Transverse colon (tissue), 4 donors: ENCODE measurements at places on chromosomes 2 and 18.
A peak's percentile ranks its signal among the peaks of the same experiment; 100 is the strongest.

DNA sequence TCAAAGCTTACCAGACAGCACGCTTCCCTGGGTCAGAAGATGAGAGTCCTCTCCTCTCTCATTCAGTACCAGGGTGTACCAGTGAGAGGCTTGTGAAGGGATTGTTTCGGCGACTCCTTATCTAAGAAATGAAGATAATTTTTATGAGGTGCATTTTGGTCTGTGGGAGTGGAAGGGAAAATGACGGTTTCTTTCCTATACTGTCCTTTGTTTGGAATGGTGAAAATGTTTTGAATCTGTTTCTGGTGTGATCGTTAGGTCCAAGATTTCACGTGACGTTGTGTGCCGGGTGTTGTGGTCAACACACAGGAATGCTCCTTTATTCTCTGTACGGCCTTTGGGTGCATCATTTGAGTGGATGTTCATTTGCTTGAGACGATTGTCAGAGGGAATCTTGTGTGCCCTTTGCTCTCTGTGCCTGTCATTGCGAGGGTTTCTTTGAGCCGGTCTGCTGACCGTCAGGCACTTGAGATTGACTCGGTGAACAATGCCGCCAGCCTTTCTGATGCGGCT lies 183.5 kb downstream of the AGAP1 start:
- no peak for DNase-seq

GRCh38 chr2:1055014-1055595 lies 104.5 kb downstream of the SNTG2 start:
- DNase-seq: no peak

GRCh38 chr2:174716785-174717184 lies 47.5 kb downstream of the CHRNA1 start:
- no peak for DNase-seq

- peak; percentile 76 for DNase-seq
Measured at GRCh38 chr2:65349863-65350262, 82.5 kb downstream of the SPRED2 start.

- DNase-seq: no peak
Measured at GRCh38 chr2:160726046-160726445, 232.4 kb upstream of the RBMS1 start.

GRCh38 chr2:172087780-172088244 lies 2.5 kb downstream of the DLX1 start:
- DNase-seq: no peak

DNA sequence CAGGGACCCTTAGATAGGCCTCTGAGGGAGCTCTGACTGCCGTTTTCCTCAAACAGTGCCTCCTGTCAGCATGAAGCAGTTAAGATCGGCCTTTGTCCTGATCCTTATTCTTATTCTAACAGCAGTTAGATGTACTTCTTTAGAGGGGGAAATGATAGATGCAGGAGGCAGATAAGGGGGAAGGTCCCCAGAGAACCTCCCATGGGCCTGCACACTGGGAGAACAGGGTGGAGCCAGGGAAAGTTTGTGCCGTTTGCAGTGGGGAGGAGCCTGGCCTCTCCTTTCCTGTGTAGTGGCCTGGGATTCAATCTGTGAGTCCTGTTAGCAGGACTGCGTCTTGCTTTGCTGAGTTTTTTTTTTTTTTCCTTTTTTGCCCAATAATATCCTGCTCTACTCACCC lies 7.9 kb upstream of the INPP4A start:
- DNase-seq: no peak

DNA sequence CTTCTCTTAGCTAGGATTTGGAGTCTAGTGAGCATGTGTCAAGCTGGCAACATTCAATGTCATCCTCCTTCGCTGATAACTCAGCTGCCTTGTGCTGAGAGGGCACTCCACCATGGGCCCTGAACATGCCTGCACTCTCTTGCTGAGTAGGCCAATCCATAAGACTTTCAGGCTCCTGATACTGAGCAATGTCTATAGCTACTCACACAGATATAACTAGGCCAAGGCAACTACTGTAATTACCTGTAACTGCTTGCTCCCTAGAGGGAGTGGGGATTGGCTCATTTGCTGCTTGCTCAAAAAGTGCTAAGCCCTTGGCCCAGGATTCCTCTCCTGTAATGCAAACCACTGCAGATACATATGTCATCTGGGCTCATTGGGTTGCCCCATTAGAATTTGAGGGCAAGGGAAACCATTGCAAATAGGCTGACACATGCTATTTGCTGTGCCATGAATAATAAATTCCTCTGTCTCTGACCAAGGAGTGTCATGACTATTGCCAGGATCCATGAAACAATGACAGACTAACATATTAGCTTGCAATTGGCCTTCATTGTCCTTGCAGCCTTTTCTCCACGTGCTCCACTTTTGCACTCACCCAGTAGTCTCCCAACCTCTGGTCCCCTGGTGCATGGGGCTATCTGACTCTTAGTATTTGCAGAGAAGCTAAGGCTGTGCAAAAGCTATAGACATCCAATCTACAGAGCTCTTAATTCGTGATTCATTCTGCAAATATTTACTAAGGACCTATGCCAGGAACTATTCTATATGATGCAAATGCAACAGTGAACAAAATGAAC lies 36.9 kb upstream of the BMPR2 start:
- DNase-seq: no peak

DNA sequence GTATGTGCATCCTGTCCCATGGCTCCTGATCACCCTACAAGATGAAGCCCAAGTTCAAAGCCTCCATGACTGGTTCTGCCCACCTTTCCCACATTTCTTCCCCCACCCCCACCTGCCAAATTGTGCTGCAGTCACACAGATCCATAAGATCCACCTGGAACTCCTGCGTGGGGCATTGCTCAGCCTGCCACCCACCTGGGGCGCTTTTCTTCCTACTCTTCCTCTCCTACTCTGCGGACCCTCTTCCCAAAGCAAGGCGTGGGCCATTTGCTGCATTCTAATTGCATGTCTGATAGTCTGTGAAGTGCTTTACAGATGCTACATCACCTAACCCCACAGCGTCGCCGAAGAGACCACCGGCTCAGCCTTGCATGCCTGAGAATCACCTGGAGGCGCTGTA lies 402.4 kb upstream of the ID2 start:
- DNase-seq: no peak

- DNase-seq: no peak
Measured at GRCh38 chr2:239566995-239567568, 166.3 kb upstream of the HDAC4 start.

DNA sequence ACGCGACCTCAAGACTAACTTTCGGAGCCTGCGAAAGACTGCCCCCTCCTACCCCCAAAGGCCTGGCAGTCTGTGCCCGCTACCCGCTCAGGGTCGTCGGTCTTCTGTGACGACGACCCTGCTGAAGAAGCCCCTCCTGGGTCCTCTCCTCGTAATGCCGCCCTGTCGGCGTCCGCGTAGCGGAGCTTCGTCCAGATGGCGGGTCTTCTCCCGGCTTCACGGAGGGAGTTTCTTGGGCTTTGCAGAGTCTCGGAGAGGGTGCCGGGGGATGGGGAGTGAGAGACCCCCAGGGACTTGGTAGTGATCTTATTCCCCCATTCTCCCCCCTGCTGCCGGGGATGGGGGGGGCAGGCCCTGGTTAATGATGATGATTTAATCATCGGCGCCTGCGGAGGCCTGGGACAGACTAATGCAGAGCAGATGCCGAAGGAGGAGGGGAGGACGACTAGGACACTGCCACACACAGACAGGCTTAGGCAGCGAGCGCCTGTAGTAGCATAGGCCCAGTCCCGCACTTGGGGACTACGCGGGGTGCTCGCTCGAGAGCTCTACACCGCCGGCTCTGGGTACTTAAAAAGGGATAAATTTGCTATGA lies 528 bp upstream of the PCGF1 start:
- peak; percentile 55 for DNase-seq

DNA sequence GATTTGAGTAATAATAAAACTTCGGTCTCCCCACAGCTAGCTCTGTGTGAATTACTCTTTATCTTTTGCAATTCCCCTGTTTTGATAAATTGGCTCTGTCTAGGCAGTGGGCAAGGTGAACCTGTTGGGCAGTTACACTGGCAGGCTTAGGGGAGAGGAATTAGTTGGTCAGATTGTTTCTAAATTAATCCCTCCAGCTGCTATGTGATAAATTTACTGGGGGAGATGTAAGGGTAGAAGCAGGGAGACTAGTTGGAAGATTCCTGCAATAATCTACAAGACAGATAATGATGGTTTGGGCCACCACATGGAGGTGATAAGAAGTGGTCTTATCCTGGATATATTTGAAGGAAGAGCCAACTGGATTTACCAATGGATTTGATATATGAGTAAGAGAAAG lies 118.5 kb upstream of the TACR1 start:
- DNase-seq: no peak

GRCh38 chr2:145033438-145033837 lies 513.5 kb upstream of the ZEB2 start:
- DNase-seq: no peak

GRCh38 chr2:83579507-83579906 lies 879.6 kb downstream of the SUCLG1 start:
- no peak for DNase-seq

GRCh38 chr2:181077128-181077709 lies 96.8 kb downstream of the UBE2E3 start:
- no peak for DNase-seq

DNA sequence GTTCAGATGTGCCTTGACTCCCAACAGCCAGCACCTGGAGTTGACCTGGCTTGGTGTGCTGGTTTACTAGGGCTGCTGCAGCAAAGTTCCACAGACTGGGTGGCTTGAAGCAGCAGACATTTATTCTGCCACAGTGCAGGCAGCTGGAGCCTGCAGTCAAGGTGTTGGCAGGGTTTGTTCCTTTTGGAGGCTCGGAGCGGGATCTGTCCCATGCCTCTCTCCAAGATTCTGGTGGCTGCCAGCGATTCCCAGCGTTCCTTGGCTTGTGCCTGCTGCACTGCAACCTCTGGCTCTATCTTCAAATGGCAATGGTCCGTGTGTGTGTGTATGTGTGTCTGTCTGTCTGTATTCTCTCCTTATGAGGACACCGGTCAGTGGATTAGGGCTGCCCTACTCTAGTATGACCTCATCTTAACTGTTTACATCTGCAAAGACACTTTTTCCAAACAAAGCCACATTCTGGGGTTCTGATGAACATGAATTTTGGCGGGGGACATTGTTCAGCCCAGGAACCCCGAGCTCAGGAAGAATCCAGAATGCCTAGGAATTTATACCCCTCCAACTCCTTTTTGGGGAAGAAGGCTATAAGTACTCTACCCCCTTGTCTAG lies 44.7 kb upstream of the TMEM131 start:
- no peak for DNase-seq

DNA sequence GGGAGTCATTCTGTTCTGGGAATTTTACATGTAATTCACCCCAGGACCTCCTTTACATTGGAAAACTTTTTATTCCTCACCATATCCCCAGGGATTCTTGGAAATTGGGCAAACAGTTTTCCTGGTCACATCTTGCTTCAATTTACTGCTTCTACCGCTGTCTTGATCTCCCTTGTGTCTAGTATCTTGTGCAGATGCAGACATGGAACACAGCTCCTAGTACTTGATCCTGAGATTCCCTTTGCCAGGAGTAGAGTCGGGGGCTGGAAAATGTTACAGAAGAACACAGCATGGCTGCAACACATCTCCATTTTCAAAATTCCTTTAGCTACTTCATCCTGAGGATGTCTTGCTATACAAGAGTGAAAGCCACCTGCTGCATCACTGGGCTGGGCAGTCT lies 472.8 kb downstream of the PLCL1 start:
- no peak for DNase-seq

- no peak for DNase-seq
Measured at GRCh38 chr2:42495234-42495581, 1.4 kb upstream of the KCNG3 start.

DNA sequence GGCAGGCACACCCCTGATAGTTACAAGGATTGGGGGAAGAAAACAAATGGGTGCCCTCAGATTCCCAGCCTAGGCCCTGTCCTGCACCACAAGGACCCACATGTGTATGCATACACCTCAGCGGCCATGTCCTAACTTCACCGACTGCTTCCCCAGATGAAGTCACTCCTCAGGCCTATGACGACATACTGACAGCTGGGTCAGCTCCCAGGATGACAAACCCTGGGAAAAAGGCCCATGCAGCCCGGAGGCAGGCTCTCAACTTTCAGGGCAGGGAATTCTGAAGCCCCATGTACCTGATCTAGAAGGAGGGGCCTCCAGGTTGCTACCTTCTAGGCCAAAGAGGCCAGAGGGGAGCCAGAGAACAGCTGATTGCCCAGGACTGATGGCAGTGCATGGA lies 11.0 kb upstream of the PLEKHM3 start:
- DNase-seq: no peak

GRCh38 chr2:159186462-159186861 lies 100.0 kb downstream of the WDSUB1 start:
- no peak for DNase-seq

- no peak for DNase-seq
Measured at GRCh38 chr2:218223046-218223445, 6.1 kb downstream of the ARPC2 start.
